ENCODE measurements at places on chromosomes 12 and 14. TPM values are rescaled to one million over a fixed set of nuclear protein-coding genes. Genes with fewer than 3 reads are reported as not detected.

NFATC4 gene
- 41.3 TPM for total RNA-seq

LMNTD1 gene
- not detected for total RNA-seq

CMA1 gene
- total RNA-seq = 1.4 TPM

TSHR gene
- total RNA-seq = 0.39 TPM

RACGAP1 gene
- 9.4 TPM for total RNA-seq

CISTR gene
- not detected for total RNA-seq

LRRC10 gene
- total RNA-seq = not detected

CCDC177 gene
- total RNA-seq = not detected

ALDH1L2 gene
- total RNA-seq = 21.1 TPM

DNA sequence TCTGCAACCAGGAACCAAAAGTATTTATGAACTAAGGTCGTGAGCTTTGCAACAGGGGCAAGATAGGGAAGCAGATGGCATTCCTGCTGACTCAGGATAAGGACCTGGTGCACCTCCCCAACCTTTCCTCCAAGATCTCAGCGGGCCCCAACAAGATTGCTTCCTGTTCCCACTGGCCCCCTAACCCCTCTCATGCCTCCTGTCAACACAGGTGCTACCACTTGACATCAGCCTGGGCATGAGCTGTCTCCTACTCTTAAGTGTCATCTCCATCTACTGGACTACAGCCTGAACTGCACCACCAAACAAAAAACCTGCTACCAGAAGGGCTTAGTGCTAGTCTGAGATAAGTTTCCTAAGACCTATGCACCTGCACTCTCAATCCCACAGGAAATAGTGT is 32.7 kb downstream of the MED6 start:
- DNase-seq = no peak

GRCh38 chr14:35915775-35916174 is 89.6 kb downstream of the BRMS1L start:
- DNase-seq = no peak

DNA sequence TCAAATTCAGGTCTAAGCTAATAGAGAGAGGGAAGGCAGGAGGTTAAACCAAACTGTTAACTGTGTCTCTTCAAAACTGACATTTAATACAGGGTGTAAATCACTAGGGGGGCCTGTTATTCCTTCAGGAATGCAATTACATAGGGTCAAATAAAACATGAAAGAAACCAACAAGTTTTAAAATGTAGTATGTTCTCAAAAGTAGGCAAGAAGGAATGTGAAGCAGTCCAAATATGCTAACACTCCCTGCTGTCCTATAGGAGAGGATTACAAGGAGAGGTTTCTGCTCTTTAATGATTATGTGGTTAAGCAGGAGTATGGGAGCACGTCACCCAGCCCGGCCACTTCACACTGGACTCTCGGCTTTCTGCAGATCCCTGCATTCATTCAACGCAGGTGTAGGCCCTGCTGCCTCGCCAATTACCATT is 42.5 kb upstream of the BMP4 start:
- no peak for DNase-seq

- DNase-seq = no peak
Observed at GRCh38 chr14:59455411-59455810, 9.8 kb downstream of the GPR135 start.

DNA sequence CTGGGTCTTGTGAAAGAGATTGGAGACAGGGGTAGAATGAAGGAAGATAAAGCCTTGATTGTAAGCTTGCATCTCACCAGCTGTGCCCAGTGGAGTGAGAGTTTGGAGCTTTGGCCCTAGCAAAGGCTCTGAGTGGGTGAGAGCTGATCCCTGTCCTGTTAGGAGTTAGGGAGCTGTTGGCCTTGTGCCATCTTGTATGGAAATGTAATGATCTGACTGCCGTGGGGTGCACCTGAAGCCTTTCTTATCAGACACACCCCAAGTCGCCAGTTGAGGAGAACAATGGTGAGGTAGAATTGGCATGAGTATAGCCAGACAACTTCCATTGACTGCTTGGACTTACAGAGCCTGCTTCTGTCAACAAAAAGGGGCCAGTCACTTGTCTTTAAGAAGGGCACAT is 130.1 kb downstream of the PRKCH start:
- no peak for DNase-seq

GRCh38 chr14:74615735-74616134 is 3.7 kb upstream of the LTBP2 start:
- DNase-seq = no peak

DNA sequence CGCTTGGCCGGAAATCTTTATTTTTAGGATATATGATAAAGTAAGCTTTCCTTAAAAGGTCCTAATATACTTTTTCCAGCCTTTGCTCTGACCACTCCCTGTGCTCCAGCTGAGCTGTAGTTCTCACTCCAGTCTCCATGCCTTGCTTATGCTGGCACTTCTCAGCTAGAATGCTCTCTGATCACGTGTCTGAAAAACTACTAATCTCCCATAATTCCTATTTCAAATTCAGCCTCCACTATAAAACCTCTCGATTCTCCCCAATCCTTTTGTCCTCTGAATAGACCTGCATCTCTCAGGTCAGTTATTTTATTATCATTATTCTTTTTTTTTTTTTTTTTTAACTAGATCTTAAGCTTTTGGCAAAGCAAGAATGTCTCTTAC is 3.7 kb downstream of the BIN2 start:
- no peak for DNase-seq

DNA sequence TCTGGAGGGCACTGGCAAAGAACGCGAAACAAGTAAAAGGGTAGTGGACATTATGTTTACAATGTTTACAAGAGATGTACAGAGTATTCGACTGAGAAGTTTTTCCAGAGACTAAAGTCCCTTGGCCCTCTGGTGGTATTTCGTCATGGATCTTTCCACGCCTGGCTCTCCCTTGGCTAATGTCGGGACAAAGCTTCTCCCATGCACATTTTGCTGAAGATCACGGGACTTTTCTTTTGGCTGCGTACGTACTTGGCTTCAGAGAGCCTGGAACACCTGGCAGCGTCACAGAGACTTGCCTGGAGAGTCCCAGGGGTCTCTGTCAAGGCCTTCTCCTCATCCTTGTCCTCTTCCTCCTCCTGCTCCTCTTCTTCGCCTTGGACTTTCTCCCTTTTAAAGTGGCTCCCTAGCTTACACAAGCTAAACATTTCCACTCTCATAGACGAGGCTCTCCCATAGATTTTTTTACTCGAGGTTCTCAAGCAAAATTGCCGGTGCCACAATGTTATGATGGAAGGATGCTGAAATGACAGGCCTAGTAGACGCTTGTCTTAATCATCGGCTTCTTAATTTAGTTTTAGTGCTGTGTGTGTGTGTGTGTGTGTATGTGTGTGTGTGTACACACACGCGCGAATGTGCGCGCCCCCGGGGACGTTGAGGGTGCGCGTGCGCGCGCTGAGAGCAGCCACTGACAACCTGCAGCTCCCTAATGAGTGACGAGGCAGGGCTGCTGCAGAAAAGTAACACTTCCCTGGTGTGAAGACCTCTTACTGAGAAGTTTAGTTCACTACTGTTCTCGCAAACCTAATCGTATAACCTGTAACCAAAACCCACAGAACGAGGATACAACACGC is 4.9 kb upstream of the FOXG1 start:
- no peak for DNase-seq

- DNase-seq = no peak
Observed at GRCh38 chr12:96063046-96063445, 27.7 kb upstream of the LTA4H start.

GRCh38 chr12:116245189-116245588 is 32.3 kb downstream of the MED13L start:
- DNase-seq = no peak

DNA sequence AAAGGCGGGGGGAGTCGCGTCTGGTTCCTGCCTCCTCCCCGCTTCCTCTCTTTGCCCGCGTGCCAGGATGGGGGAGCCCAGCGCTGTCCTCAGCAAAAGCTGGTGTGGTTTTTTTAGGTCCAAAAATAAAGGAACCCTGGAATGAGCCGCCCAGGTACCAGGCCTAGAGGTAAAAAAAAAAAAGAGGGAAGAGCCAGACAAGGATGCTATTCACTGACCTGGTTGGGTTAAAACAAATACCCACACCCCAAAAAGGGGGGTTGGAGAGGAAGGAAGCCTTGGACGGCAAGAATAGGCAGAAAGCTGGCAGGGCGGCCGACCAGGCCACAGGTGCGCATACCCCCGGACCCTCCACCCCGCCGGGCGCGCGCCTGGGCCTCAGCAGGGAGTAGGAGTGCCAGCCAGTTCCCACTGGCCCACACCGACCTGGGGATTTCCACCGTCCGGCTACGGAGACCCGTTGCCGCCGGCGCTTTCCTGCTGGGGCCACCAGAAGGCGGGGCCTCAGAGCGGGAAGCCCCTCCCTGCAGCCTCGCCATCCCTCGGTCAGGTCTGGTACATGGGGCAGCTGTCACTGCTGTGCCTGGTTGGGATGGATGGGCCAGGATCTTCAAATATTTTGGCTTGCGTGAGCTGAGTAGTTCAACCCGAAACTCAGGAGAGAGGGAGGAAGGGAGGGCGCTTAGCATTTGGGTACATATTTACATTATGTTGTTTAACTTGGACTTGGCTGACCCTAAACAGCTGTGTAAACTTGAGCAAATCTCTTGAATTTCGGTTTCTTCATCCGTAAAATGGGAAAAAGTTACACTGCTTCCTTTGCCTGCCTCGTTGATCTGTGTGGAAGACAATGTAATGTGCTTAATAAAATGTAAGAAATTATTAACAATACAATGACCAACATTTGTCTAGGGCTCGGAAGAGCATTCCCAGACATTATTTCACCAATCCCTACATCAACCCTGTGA is 5.4 kb upstream of the IRF2BPL start:
- DNase-seq = peak; percentile 94

DNA sequence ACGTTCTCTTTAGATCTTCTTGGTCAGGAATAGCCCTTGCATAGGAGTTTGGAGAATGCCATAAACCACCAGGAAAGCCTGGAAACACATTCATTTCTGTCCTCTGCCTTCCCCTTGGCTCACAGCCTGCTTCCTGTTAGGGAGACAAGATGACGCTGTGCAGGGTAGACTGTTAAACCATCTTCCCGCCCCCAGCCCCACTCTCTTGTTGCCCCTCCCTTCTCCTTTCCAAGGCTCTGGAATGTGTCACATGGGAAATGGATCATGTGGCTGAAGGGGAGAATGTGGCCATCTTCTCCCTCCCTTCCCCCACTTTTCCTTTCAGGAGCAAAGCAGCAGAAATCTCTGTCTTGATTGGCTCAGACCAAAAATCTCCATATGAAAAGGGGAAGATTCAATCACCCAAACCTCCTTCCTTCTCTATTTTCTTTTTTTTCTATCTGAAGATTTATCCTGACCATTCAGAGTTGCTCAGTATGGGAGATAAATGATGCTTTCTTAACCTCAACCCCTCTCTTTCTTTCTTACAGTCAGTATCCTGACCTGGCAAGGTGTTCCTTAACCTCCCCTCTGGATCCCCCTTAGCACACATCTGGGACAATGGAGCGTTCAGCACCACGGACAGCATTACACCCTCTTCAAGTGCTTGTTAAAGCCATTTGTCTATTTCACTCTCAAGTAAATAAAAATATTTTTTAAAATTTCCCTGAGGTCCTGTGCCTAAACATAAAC is 11.4 kb downstream of the GPR19 start:
- no peak for DNase-seq

DNA sequence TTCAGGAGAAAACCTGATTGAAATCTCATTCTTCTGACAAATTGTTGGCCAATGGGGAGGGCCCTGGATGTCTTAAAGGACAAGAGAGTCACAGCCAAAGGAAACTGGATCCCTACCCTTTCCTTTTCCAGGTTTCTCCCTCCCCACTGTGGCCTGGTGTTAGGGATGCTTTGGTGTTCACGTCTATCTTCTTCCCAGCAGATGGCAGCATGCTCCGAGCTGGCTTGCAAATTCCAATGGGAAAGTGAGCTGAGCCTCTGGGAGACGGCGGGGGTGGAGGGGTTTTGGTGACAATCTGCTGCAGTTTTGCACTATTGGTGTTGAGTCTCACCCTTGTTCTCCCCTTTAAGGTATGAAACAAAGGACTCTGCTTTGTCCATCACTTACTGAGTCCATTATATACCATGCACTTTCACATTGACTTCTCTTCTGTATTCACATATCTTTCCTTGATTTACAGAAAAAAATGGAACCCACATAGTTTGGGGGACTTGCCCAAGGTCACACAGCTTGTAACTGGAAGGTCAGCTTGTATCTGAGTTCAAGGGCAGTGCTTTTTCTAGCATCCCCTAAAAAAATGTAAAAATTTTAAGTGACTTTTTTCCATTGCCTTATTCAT is 39.3 kb downstream of the CCDC177 start:
- no peak for DNase-seq

DNA sequence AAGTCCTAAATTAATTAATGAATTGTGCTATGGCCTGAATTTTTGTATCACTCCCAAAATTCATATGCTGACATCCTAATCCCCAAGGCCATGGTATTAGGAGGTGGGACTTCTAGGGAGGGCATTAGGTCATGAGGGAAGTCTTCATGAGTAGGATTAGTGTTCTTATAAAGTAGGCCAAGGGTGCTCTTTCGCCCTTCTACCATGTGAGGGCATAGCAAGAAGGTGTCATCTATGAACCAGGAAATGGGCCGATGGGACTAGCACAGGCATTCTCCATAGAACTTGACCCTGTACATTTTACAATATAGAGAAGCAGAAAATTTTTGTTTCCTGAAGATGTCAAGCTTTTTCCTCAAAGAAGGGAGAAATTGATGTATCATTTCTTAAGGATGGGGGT is 12.5 kb downstream of the SYT10 start:
- no peak for DNase-seq

DNA sequence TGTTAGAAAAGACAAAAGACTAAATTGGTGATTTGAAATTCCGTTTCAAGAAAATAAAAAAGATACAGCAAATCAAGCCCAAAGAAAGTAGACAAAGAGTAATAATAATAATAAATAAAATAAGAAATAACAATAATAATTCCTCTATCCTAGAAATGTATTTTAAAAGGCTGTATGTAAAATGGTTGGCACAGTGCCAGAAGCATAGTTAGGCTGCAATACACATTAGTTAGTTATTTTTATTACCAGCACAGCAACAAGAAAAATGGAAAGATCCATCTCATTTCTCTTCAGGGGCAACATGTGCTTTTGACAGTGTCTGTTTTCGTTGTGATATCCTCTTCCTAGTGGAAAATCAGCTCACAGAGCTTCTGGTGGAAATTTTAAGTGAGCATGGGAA is 174.1 kb upstream of the TMTC1 start:
- DNase-seq = no peak

- no peak for DNase-seq
Observed at GRCh38 chr12:1188016-1188415, 197.0 kb downstream of the ERC1 start.

GRCh38 chr14:33332497-33332896 is 393.8 kb downstream of the NPAS3 start:
- DNase-seq = no peak

DNA sequence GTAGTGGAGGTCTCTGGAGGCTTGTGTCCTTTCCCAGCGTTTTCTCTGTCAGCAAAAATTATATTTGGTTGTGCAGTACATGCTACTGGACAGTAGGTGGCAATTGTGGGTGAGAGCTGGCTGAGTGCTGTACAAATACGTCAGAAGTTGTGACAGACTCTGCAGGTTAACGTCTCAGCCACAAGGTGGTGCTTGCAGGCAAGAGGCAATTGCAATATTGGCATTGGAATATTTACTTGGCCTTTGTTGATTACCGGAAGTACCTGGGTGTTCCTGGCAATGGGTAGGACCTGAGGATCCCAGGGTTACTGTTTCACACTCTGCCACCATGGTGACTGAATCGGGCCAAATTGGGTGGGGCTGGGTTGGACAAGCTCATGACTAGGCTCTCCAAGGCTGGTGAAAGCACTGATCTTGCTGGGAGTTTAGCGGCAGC is 333.9 kb upstream of the LMO3 start:
- DNase-seq = no peak
